Fibroblast of skin of right biceps (primary cell): ENCODE measurements at places on chromosomes 5 and 9.

- DNase-seq: no peak
Observed at GRCh38 chr5:139222346-139222745, 24.2 kb upstream of the SIL1 start.

DNA sequence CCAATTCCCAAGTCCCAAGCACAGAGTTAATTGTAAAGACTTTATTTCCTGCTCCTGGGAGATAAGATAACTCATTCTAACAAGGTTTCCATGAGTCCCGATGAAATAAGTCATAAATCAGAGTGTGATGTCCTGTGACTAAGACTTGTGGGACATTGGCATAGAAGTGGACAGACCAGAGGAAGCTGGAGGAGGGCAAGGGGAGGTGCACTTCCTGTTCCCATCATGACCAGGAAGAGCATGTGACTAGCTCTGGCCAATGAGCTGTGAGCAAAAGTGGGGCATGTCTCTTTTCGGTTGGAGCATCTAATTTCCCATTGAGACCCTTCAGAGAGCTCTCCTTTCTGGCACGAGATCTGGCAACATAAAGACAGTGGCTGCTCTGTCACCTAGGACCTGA lies 100.4 kb downstream of the ZNF354C start:
- DNase-seq: peak; percentile 21

- DNase-seq: peak; percentile 25
Observed at GRCh38 chr5:133130387-133131118, 78.7 kb downstream of the HSPA4 start.

- DNase-seq: peak; percentile 69
Observed at GRCh38 chr5:83375049-83375745, 96.3 kb upstream of the VCAN start.

DNA sequence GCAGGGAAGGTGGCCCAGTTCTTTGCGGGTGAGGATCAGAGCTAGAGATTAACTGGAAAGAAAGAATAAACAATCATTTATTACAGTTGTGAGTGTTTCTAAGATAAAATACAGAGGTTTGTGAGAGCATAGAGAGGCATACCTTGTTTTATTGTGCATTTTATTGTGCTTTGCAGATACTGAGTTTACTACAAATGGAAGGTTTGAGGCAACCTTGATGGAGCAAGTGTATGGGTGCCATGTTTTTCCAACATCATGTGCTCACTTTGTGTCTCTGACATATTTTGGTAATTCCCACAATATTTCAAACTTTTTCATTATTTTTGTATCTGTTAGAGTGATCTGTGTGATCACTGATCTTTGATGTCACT lies 715 bp upstream of the C5orf34 start:
- DNase-seq: no peak
